Cardiac fibroblast (primary cell): ENCODE measurements at places on chromosomes 5 and 9.

- no peak for DNase-seq
Measured at GRCh38 chr9:14066831-14067230, 247.1 kb downstream of the NFIB start.

DNA sequence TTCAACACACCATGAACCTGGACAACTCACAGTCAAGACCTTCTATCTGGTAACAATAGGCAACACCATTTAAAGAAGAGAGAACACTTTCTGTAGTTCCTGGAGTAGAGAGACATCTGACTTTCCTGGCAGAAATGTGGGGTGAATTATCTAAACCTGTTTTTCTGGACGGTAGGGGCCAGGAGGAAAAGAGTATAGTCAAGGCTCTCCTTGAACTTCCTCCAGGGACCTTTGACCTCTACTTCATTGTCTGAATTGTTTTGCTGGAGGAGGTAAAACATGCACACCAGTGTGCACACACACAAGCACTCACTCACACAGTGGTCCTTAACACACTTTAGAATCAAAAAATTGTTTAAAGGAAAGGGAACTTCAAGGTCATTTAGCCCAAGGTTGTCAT, 13.2 kb downstream of the S100Z start:
- no peak for DNase-seq

DNA sequence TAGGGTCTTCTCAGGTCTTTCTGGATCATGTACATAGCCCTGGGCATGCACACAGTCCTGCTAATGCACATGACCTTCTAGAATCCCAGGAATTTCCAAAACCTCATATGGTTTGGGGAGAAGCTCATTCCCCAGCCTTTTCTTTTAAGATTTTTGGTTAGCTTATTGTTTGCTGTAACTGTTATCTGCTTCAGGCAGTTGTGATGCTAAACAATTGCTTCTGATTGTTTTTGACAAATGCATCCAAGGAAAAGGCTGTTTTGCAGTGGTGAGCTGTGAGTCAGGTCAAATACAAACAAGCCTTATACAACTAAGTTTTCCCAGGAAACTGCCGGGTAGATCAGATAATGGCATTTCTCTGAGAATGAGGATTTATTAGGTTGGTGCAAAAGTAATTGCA, 32.7 kb downstream of the SMC5 start:
- DNase-seq = peak; percentile 42

GRCh38 chr5:108642170-108642906, 105.4 kb upstream of the FER start:
- peak; percentile 84 for DNase-seq

GRCh38 chr9:130844044-130844451, 9.0 kb downstream of the ABL1 start:
- no peak for DNase-seq
